ENCODE measurements at places on chromosomes 2 and 18. TPM values are rescaled to one million over a fixed set of nuclear protein-coding genes. Genes with fewer than 3 reads are reported as not detected.

- H3K27me3 ChIP-seq = no peaks in the 10 kb centered on the region
- no peak overlapping the region for H3K27ac ChIP-seq
- no peaks in the 10 kb centered on the region for H3K4me1 ChIP-seq
- H3K36me3 ChIP-seq = no peaks in the 10 kb centered on the region
- no peak overlapping the region for H3K4me3 ChIP-seq
- no peak for DNase-seq
Observed at GRCh38 chr18:21257386-21257785, 15.4 kb downstream of the GREB1L start.

- H3K4me1 ChIP-seq = no peaks in the 10 kb centered on the region
- no peaks in the 10 kb centered on the region for H3K36me3 ChIP-seq
- no peak overlapping the region for H3K4me3 ChIP-seq
- no peak for DNase-seq
Observed at GRCh38 chr2:139610512-139610911, 830.3 kb upstream of the NXPH2 start.

DNA sequence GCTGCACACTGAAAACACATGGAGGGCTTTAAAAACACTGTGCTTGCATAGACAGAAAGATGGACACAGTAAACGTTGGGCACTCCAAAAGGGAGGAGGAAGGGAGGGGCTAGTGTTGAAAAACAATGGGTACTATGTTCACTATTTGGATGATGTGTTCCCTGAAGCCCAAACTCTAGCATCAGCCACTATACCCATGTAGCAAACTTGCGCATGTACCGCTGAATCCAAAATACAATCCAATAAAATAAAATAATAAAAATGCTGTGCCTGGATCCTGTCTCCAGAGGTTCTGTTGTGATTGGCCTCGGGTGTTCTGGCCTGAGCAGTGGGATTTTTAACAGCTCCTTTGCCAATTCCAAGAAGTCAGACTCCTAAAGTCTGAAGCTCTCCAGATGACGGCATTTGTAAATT lies 166.0 kb downstream of the TMEM182 start:
- H3K4me1 ChIP-seq = no peaks in the 10 kb centered on the region
- no peak overlapping the region for H3K4me3 ChIP-seq
- no peak overlapping the region for H3K27ac ChIP-seq
- no peaks in the 10 kb centered on the region for H3K36me3 ChIP-seq

GRCh38 chr2:33225350-33225749 lies 251.1 kb upstream of the RASGRP3 start:
- no peaks in the 10 kb centered on the region for H3K4me1 ChIP-seq
- no peaks in the 10 kb centered on the region for H3K36me3 ChIP-seq
- no peaks in the 10 kb centered on the region for H3K27me3 ChIP-seq
- no peak for DNase-seq
- H3K4me3 ChIP-seq = no peak overlapping the region

M1AP gene
- 1.00 TPM for polyA plus RNA-seq

NOSTRIN gene
- polyA plus RNA-seq = not detected

TCF4 gene
- 5.9 TPM for polyA plus RNA-seq

GRCh38 chr2:40284797-40285196 lies 167.1 kb downstream of the SLC8A1 start:
- no peak for DNase-seq

DNA sequence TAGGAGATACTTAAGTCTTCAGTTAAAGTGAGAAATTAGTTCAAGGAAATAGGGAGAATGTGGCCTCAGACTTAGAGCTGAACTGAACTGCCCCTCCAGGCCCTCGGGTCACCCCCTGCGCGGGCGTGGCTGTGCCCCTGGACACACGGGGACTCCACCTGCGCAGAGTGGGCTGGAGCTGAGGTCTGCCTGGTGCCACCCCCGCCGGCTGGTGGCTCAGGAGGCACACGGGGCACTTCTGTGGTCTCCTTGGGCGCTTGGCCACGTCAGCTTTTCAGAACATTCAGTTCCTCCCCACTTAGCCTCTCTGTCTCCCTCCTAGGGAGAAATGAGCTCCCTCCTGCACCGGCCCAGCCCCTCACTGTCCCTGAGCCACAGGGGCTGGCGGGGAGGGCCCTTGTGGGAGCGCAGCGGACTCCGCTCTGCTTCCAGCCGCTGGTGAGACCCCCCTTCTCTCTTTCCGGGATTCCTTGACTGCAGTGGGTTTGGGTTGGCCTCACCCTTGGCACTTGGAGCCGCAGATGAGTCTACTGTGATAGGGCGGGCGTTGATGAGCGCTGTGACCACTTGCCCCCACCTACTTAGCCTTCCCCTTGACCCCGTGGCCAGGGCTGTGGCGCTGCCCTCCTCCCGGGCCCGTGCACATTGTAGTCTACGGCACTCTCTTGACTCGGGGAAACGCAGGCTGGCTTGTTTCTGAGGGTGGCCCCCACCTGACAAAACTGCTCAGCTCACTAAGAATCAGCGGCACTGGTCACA lies 18.2 kb upstream of the PDIA6 start:
- DNase-seq = no peak
- H3K36me3 ChIP-seq = no peaks in the 10 kb centered on the region
- no peak overlapping the region for H3K27ac ChIP-seq
- H3K4me3 ChIP-seq = no peak overlapping the region
- peaks cover 43% of the 10 kb centered on the region for H3K27me3 ChIP-seq

Data from CD14-positive monocyte (primary cell).